ENCODE measurements at places on chromosomes 3 and 15. TPM values are rescaled to one million over a fixed set of nuclear protein-coding genes. Genes with fewer than 3 reads are reported as not detected.

Gene TMCO5A
- total RNA-seq: not detected

Gene P2RY12
- 0.09 TPM for total RNA-seq

Gene CPLX3
- total RNA-seq: under 0.01 TPM

Gene CD80
- 0.16 TPM for total RNA-seq

Gene SPINK8
- not detected for total RNA-seq

Gene COL8A1
- 18.3 TPM for total RNA-seq

Gene SUCNR1
- not detected for total RNA-seq

Gene AMOTL2
- 48.1 TPM for total RNA-seq

Gene AMT
- 4.4 TPM for total RNA-seq

Gene NRROS
- 0.63 TPM for total RNA-seq

Gene ERC2
- not detected for total RNA-seq

Gene ROBO1
- 66.8 TPM for total RNA-seq

Gene ITIH4
- total RNA-seq: 1.7 TPM

Gene CCDC39
- 0.52 TPM for total RNA-seq

Gene BOC
- total RNA-seq: 3.5 TPM

Gene BCL2A1
- 8.8 TPM for total RNA-seq

Gene CCDC54
- total RNA-seq: not detected

Gene FOXB1
- total RNA-seq: not detected

Gene ENTPD3
- 0.09 TPM for total RNA-seq

Gene ZMYND10
- 1.3 TPM for total RNA-seq

Gene LRRC31
- not detected for total RNA-seq

Gene CHRNA7
- total RNA-seq: 0.47 TPM

Gene KIF7
- 15.1 TPM for total RNA-seq

Gene CPN2
- not detected for total RNA-seq

Gene ALS2CL
- total RNA-seq: 0.26 TPM

Gene CFAP44
- total RNA-seq: 4.4 TPM

Gene SLC12A1
- total RNA-seq: not detected

Gene ALPK3
- total RNA-seq: 0.17 TPM

Gene FMN1
- total RNA-seq: 26.4 TPM
